ENCODE measurements at places on chromosomes 12 and 14. TPM values are rescaled to one million over a fixed set of nuclear protein-coding genes. Genes with fewer than 3 reads are reported as not detected.
A peak's percentile ranks its signal among the peaks of the same experiment; 100 is the strongest.

MMP19 gene
- 53.9 TPM for total RNA-seq

CPNE6 gene
- not detected for total RNA-seq

- no peak for DNase-seq
Measured at GRCh38 chr14:31960039-31960438, 117.1 kb upstream of the ARHGAP5 start.

DNA sequence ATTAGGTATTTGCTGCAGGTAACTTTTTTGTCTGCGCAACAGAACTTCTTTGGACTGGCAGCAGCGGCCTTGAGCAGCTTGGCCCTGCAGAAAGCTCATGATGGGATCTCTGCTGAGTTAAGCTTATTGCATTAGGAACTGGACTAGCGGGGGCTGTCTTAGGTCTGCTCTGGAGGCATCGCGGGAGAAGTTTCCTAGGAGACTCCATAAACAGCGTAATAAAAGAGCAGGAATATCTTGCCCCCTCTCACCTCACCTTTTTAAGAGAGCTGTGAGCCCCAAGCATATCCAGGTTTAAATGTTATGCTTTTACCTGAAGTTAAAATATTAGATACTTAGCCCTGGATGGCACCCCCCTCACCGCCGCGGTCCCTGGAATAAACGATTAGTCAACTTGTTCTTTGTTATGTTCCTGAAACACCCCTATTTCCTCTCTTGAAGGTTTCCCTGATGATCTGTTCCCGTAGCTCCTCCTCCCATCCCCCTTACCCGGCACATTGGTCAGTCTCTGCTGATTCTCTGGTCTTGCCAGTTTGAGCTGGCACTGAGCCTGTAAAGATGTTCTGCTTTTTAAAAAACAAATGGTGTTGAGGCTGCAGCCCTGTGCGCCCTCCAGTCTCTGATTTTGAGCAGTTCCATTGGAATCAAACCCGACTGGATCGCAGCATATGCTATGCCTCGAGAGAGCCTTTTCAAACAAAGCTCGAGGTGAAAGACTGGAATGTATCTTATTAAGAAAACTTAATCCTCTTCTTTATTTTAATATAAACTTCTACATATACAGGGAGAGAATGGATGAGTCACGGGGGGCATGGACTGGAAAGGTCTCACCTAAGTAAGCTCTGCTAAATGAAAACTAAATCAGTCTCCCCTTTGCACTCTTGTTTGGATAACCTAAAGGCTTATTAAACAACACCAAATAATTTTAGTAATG lies 1.9 kb downstream of the MLXIP start:
- DNase-seq: peak; percentile 75

CARMIL3 gene
- 2.4 TPM for total RNA-seq

DNA sequence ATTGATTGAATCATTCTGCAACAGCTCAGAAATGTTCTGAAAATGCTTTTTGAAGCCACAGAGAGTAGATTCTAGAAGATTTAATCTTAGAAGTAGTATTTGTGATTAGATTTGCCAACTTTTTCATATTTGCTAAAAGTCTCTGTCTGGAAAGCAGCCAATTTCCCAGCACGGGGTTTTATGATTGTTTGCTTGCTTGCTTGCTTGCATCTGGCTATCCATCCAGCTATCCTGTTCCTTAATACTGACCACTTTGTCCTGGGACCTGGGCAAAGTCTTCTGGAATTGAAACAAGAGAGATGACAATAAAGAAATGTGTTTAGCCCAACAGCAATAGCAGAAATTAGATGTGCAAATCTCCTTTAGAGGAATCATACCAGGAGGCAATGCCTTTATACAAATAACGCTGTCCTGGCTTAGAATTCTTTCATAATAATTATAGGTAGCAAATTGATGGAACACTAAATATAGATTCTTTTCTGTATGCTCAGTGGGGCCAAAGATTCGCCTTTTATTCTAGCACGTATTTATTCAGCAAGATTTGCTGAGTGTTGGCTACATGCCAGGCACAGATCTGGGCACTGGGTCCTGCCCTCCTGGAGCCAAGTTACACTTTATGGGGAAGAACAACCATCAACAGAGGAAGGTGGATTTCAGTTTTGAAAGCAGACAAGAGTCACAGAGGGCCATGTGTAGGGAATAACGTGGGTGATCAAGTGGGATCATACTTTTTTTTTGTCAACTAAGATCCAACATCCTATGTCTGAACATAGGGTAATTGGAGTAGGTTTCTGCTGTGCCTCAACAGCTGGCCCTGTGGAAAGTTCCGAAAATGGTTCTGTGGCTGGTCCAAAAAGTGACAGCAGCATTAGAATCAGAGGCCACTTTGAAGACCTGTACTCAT lies 25.3 kb downstream of the MYBPC1 start:
- no peak for DNase-seq

POLE gene
- total RNA-seq: 28.7 TPM

GRCh38 chr12:25051656-25052195 lies 102.8 kb upstream of the BCAT1 start:
- no peak for DNase-seq

DNA sequence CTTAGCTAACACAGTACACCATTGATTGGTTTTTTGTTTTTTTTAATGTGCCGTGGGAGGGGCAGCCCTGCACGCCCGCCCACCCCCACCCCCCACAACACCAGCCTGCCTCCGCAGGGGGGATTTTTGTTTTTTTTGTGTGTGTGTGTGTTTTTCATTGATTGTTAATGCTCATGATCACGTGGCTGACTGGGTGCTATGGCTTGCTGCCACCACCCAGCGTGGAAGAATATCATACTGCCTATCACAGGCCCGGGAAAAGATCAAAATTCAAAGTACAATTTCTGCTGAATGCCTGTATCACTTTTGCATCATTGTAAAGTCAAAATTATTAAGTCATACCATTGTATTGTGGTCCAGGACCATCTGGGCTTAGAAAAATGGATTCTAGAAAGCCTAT lies 8.3 kb downstream of the RESF1 start:
- no peak for DNase-seq

OR4K14 gene
- not detected for total RNA-seq

GRCh38 chr12:32242641-32243040 lies 136.0 kb downstream of the BICD1 start:
- DNase-seq: no peak

DNA sequence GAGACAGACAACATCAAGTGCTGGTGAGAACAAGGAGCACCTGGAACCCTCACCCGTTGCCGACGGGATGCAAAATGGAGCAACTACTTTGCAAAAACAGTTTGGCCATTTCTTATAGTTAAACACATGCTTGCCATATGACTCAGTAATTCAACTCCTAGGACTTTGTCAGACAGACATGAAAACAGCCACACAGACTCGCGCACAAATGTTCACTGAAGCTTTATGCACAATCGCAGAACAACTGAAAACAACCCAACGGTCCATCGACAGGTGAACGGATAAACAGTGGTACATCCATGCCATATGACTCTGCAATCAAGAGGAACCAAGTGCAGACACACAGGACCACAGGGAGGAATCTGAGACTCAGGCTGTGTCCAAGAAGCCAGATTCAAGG lies 30.8 kb downstream of the NCOR2 start:
- no peak for DNase-seq

DNA sequence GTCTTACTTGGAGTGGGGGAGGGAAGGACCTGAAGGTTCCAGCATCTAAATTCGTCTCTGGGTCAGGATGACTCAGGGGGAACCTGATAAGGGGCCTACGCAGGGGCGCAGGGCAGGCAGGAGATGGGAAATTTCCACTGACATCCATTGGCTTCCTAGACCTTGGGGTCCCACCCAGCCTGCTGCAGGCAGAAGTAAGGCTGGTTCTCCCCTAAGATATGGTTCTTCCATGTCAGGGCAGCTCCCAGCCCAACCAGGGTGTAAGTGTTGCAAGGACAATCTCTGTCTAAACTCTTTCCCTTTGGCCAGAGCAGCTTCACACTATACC lies 2.1 kb upstream of the NDRG2 start:
- DNase-seq: no peak

GRCh38 chr12:89732522-89732921 lies 23.9 kb upstream of the ATP2B1 start:
- DNase-seq: no peak

PLEK2 gene
- 2.8 TPM for total RNA-seq

TAS2R14 gene
- 13.5 TPM for total RNA-seq

GRCh38 chr12:28746734-28747325 lies 402.2 kb upstream of the FAR2 start:
- peak; percentile 85 for DNase-seq

DNA sequence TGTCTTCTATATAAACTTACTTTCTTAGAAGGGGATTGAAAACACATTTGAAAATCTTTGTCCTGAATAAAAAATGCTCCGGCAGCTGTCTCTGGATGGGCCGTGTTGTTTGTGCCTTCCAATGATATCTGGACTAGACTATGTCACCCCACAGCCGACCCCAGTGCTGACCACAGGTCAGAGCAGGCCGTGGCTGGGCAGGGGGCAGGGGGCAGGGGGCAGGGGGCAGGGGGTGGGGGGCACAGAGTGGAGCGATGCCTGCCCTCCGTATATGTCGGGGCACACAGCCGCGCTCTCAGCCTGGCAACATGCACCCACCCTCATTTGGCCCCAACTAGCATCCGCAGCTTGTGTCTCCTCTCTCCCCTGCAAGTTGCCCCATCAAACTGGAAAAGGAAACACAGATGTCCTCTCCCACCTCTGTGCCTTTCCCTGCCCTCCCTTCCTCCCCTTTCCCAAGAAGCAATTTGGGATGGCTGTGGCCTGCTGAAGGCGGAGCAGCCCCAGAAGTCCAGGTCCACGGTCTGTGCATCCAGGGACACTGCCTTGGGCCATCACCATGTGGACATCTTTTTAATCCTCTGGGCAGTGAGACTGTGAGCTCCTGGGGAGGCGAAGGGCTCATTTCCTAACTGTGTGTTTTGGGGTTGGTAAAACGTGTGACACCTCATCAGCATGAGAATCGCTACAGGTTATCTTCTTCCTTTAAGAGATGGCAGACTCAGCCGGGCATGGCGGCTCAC lies 295.7 kb upstream of the RTL1 start:
- DNase-seq: peak; percentile 7

DNA sequence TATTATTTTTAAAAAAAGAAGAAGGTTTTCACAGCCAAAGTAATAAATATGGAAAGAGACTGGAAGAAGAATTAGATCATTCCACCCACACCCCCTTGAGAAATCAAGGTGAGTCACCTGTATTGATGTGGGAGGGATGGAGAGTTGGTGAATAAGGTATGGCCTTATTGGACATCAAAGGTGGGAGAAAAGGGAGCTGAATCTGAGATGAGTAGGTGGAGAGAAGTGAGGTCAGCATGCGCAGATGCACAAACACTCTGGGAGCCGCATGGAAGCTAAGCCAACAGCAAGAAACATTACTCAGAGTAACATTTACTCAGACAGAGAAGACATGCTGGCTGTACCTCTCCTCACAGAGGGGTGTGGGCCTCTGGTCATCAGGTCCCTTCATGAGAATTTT lies 113.1 kb upstream of the FOXG1 start:
- no peak for DNase-seq

DNA sequence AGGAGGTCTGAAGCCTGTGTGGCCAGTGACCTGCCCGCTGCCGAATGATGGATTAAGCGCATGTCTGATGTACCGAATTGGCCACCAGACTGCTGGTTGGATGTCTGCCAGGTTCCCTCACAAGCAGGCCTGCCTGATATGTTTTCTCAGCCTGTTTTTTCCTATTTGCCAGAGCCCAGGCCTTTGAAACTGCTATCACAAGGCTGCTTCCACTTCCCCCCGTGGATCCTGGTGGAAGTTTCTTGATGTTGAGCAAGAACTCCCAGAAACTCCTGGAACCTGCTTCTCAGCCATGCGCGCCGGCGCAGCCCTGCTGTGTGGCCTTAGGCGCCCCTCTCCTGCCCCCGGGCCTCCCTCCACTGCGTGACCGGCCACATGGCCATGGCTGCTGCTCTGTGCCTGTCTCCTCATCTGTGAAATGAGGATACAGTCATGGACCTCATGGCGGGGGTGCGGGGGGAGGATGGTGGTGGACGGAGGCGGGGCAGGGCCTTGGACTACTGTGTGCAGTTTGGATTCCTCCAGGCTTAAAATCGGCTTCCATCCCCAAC lies 56.6 kb downstream of the CALM1 start:
- peak; percentile 89 for DNase-seq

DNA sequence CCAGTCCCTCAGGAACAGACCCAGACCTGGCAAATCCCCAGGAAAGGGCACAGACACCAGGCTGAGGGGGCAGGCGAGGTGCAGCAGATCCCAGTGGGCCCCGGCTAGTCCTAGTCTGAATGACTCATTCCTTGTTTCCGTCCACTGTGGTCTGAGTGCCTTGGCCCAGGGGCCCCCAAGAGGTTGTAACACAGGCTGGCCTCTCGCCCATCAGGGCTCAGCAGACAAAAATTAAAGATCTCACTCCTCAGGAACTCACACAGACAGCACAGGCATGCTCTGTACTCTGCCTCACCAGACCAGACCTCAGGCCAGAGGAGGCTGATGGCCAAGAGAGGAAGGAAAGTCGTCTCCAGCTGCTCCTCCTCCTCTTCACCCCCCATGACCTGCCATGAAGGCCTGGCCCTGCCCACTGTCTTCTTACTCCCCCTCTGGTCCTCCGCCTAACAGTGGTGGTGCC lies 7.7 kb upstream of the LTBP2 start:
- no peak for DNase-seq

DNA sequence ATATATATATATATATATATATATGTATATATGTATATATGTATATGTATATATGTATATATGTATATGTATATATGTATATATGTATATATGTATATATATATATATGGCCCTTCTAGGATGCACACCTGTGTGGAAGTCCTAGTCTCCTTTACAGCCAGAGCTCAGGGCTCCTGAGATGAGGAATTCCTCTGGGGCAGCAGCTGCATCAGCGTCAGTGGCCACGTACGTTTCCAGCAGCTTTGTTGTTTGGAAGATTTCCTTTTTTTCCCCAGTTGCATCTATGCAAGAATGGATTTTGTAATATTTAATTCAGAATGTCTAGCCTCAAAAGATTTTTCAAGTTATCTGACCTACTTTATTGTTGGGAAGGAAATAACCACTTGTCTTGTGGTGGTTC lies 68.6 kb downstream of the TNFAIP2 start:
- no peak for DNase-seq

GRCh38 chr12:51242876-51243275 lies 4.2 kb downstream of the DAZAP2 start:
- DNase-seq: no peak

- DNase-seq: no peak
Measured at GRCh38 chr12:98408681-98409080, 106.7 kb upstream of the TMPO start.

- no peak for DNase-seq
Measured at GRCh38 chr14:55070981-55071411, 19.5 kb downstream of the MAPK1IP1L start.

PRH2 gene
- total RNA-seq: not detected

DNA sequence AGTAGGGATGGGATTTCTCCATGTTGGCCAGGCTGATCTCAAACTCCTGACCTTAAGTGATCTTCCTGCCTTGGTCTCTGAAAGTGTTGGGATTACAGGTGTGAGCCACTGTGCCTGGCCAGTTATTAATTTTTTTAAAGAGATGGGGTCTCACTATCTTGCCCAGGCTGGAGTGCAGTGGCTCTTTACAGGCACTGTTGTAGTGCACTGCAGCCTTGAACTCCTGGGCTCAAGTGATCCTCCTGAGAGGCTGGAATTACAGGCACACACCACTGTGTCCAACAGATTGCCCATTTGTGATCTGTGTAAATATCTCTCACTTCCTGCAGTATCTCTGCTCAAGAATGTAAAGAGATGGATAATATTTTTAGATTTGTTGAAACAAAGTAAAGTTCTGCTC lies 45.9 kb downstream of the PTPN11 start:
- DNase-seq: no peak

Data from lung (tissue), 17 donors.